Dorsolateral prefrontal cortex (tissue), 122 donors: ENCODE measurements at places on chromosomes 2 and 18.

GRCh38 chr2:98269830-98270229 is 76.4 kb upstream of the CNGA3 start:
- DNase-seq: no peak

GRCh38 chr2:171798156-171798820 is 95.8 kb downstream of the SLC25A12 start:
- DNase-seq: no peak

DNA sequence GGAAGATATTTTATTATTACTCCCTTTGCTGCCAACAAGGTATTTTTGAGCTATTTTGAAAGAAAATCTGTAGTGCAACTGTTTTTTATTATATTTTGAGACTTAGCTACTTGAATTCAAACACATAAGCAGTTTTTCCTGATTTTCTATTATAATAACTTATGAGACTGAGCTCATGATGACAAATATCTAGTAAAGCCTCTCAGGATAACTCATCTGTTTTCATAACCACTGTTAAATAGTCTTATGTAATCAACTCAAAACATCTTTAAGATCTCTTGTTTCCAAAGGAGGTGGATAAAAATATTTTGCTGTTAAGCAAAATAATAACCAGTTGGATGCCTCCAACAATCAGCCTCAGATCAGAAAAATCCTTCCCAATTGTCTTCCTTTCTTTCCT is 21.9 kb upstream of the PPP1CB start:
- no peak for DNase-seq

DNA sequence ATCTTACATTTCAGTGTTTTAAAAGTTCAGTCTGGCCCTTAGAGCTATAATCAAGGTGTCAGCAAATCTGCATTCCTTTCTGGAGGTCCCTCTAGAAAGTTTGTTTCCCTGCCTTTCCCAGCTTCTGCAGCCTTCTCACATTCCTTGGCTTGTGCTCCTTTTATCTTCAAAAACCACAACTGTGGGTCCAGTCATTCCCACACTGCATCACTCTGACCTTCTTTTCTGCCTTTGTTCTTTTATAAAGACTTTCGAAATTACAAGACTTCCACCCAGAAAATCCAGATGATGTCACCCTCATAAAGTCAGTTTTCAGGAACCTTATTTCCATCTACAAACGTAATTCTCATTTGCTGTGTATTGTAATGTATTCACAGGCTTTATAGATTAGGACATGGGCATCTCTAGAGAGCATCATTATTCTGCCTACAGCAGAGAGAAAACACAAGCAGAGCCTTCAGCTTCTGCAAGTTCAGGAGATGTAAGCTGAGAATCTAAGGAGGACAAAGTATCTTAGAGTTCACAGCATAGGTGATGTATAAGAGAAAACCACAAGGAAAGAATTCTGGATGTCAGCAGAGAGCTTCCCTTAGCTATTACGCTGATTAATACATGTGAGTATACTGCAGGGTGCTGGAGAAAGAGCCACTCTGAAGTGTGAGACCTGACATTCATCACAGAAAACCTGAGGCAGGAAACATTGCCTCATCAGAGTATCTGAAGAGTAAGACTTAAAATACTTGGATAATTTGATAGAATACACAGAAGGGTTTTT is 1100.2 kb downstream of the CBLN2 start:
- DNase-seq: no peak

GRCh38 chr2:230358305-230358704 is 31.3 kb downstream of the SP140L start:
- DNase-seq: no peak
